ENCODE measurements at places on chromosomes 5 and 9.
A peak's percentile ranks its signal among the peaks of the same experiment; 100 is the strongest.

- DNase-seq = no peak
Measured at GRCh38 chr9:136438548-136439480, 831 bp downstream of the INPP5E start.

DNA sequence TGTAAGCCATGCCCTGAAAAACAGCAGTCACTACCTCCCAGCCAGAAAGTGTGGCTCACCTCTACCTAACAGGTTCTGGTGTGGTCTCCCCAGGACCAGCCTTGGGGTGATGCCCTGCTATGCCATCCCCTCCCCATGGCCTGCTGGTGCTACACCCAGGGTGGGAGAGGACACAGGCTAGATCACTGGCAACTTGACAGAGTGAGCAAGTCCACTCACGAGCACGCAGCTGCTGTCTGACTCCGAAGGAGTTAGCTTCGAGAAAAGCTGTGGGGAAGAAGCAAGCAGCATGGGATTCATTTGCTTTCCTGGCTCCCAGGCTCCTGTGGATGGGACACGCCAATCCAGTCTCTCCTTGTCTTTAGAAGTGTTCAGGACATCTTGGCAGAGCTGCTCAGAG lies 102.2 kb downstream of the COL5A1 start:
- DNase-seq = no peak

DNA sequence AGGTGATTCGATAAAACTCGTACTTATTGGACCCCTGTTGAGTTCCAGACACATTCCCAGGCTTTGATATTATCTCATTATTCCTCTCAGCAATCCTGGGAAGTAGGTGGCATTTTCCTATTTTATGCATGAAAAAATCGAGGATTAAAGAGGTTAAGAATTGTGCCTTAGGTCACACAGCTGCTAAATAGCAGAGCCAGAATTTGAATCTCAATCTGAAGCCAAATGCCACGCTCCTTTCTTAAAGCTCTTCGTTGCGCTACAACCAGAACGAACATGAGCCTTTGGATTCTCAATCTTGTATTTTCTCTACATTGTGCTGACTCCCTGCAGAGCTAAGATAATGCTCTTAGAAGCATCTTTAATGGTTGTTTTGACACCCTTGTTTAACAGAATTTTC lies 527.8 kb upstream of the TLE4 start:
- DNase-seq = no peak

DNA sequence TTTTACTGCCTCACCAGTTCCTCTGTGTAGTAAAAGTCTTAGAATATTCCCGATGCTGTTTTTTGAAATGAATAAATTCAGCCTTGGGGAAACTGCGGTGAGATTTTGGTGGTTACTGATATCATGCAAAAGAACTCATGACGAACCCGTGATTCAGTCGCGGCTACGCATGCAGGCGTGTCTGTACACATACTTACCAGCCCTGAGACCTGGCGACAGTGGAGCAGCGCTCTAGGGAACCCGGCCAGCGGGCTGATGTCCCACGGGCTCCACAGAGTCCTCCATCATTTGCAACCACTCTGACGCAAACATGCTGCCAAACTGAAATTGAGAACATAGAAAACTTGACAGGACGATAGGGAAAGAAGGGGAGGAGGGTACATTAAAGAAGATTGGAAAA lies 315.6 kb upstream of the DAB2 start:
- DNase-seq = no peak

DNA sequence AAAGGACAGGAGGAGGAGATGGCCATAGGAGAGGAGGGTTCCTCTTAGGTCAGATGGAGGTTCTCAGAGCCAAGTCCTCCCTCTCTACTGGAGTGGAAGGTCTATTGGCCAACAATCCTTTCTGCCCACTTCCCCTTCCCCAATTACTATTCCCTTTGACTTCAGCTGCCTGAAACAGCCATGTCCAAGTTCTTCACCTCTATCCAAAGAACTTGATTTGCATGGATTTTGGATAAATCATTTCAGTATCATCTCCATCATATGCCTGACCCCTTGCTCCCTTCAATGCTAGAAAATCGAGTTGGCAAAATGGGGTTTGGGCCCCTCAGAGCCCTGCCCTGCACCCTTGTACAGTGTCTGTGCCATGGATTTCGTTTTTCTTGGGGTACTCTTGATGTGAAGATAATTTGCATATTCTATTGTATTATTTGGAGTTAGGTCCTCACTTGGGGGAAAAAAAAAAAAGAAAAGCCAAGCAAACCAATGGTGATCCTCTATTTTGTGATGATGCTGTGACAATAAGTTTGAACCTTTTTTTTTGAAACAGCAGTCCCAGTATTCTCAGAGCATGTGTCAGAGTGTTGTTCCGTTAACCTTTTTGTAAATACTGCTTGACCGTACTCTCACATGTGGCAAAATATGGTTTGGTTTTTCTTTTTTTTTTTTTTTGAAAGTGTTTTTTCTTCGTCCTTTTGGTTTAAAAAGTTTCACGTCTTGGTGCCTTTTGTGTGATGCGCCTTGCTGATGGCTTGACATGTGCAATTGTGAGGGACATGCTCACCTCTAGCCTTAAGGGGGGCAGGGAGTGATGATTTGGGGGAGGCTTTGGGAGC lies 3.1 kb downstream of the EGR1 start:
- peak; percentile 59 for DNase-seq

DNA sequence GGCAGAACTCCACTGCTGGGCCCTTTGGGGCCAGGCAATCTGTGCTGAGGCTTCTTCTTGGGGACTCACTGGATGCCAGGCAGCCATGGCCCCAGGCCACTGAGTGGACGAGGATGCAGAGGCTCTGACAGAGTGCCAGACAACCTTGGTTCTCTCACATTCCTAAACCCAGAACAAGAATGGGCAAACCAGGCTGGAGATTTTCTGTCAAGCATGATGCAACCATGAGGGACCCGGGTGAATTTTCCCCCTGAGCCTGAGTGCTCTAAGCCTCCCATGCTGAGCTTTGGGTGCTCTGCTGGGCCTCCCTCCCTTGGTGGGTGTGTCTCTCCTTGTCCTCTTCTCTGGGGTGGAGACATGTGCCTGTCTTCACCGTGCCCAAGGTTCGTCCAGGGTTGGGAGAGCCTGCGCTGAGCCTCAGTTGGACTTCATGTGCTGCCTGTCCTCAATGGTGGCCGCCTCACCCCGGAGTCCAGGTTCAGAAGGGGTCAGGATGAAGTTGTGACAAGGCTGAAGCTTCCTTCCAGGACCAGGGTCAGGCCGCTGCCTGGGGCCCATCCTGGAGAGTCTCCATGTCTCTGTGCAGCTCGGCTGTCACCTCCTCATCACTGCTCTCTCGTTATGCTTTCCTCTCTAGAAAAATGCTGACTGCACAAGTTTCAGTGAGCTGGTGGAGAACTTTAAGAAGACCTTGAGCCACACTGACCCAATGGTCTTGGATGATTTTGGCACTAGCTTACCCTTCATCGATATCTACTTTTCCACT lies 24.1 kb downstream of the PITX1 start:
- no peak for DNase-seq

- no peak for DNase-seq
Measured at GRCh38 chr5:95069021-95069420, 215.9 kb downstream of the MCTP1 start.

DNA sequence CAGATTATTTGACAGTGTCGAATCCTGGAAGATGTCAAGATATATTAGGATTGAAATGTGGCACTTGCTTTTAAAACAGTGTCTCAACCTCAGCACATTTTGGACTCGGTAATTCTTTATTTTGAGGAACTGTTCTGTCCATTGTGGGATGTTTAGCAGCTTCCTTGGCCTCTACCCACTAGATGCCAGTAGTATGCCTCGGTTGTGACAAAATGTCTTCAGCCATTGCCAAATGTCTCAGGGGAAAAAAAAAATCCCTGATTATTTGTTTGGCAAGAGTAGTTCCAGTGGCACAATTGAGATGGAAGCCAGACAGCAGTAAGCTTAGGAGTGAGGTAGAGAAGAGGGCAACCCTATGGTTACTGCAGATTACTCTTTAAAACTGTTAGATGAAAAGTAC lies 694.5 kb upstream of the RIOK2 start:
- DNase-seq = no peak

GRCh38 chr9:35335164-35335563 lies 154.7 kb upstream of the RUSC2 start:
- DNase-seq = no peak

- no peak for DNase-seq
Measured at GRCh38 chr5:2472670-2473069, 278.8 kb downstream of the IRX2 start.

DNA sequence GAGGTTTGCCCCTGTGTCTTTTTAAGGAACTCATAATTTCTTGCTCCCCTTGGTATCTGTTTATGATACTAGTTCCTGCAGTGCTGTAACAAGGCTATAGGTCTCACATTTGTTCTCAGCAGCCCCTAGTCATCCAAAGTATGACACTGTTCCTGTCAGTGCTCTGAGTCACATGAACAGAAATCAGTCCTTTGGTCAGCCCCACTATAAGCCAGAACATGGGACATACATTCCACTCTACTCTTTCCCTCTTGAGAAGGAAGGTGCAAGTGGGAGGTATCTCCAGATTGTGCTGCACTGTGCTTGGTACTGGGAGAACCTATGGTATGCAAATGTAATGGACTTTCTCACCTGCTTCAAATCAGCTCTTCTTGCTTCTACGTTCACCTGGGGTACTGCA lies 87.0 kb downstream of the IARS1 start:
- no peak for DNase-seq

- DNase-seq = no peak
Measured at GRCh38 chr5:1030801-1031271, 22.2 kb downstream of the NKD2 start.

DNA sequence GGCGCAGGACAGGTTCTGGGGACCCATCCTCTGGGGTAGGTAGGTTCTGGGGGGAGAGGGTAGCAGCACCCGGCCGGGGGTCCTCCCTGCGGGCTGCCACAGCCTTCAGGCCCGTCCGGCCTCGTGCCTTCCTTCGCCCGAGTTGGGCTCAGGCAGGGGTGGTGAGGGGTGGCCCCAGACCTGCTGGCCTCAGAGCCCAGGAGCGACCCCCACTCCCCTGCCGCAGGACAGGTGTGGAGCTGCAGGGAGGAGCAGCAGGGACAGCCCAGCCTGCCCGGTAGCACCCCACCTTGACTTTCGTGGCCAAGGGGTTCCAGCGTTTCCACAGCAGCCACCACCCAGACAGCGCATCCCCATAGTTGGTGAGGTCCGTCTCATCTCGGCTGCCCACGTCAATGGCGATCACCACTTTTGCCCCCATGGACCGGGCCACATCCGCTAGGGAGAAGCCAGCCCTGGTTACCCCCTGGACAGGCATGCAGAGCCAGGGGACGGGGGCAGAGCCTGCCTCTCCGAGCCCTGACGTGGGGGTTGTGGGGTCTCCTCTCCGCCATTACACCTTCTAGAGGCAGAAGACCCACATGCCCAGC lies 3.4 kb upstream of the NSMF start:
- DNase-seq = no peak

GRCh38 chr5:52876456-52876855 lies 88.7 kb downstream of the ITGA1 start:
- no peak for DNase-seq

DNA sequence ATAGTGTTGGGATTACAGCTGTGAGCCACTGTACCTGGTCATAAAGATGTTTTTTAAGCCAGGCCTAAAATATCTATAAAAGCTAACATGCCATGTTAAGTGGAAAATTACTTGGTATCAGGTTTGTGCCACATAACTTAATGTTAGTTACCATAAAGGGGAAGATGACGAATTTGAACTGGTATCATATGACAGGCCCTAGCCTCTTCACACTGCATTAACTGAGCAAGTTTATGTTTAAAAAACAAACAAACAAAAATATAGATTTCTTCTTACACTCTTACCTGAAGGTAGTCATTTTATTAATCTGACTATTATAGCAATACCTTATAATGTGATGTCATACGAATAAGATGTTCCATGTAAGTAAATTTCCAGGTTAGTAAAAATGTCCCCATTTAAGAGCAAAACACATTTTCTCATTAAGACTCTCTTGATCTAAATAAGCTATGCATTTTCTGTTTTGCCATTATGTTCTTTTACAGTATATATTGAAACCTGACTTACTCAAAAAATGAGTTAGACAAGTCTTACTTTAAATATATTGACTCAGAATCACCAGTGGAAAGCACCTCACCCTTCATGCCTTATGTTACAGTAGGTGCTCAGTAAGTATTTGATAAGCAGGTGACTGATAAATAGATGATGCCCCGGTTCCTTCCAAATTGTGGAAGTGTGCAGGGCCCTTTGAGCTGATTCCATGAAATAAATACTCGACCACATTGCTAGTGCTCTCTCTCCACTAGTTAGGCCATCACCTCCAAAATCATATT lies 125.4 kb downstream of the CDC42SE2 start:
- DNase-seq = no peak

GRCh38 chr5:81417052-81417451 lies 23.1 kb upstream of the ACOT12 start:
- DNase-seq = no peak

DNA sequence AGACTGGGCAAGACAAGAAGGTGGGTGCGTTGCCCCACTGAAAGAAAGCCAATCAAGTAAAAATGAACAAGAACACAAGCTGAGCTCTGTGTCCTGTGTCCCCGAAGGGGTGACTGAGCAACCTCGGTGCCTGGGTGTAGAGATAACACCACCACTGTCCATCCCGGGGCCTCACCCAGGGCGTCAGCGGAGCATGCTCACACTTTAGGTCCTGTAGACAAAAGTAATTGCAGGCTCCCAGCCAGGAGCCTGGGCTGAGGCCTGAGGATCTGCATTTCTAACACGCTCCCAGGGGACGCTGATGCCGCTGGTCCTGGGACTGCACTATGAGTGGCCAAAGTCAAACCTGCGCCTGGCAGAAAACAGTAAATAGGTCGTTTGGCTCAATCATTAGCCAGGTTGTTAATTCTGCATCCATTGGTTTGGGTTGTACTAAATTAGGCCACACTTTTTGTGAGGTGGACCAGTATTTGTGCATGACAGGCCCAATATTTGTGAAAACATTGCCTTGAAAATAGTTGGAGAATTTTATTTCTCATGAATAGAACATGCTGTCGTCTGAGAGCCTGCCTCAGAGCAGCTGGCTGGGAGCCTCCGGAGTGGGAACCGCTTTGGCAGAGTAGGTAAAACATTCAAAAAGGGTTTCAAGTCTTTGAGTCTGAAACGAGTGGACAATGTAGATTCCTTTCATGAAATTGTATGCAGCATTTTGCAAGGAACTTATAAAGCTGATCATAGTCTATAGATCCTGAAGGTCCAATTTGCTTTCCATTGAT lies 38.3 kb downstream of the ANKRD33B start:
- no peak for DNase-seq

DNA sequence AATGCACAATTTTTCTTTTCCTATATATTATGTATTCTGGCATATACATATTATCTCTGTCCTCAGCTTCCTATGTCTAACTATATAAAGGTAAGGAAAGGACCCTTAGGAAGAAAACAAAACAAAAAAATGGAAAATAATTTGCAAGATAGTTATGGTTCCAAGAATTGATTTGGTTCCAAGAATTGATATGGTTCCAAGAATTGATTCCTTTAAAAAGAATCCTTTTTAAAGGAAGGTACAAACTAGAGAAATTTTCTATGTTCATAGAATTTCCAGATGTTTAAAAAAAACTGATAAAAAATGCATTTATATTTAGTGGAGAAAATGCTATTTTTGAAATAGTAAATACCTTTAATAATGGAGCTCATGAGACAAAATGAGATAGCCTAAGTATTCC lies 12.1 kb downstream of the LYRM7 start:
- DNase-seq = no peak
